ENCODE measurements at places on chromosomes 3 and 15.

DNA sequence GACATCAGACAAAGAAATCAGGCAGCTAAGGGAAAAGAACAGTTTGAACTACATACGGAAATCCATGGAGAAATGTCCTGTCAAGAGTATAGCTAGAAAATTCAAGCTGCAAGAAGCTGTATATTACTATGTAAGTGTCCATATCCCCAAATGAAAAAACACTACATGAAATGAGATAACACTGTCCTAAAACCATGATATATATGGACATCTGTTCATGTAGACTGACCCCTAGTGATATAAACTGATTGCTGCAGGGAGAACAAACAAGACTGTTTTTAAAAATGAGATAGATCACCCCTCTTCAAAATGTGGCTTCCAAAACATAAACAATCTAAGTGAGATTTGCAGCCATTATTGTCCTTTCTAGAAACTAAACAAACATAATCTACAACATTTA lies 985.6 kb downstream of the EPHA3 start:
- DNase-seq: no peak

DNA sequence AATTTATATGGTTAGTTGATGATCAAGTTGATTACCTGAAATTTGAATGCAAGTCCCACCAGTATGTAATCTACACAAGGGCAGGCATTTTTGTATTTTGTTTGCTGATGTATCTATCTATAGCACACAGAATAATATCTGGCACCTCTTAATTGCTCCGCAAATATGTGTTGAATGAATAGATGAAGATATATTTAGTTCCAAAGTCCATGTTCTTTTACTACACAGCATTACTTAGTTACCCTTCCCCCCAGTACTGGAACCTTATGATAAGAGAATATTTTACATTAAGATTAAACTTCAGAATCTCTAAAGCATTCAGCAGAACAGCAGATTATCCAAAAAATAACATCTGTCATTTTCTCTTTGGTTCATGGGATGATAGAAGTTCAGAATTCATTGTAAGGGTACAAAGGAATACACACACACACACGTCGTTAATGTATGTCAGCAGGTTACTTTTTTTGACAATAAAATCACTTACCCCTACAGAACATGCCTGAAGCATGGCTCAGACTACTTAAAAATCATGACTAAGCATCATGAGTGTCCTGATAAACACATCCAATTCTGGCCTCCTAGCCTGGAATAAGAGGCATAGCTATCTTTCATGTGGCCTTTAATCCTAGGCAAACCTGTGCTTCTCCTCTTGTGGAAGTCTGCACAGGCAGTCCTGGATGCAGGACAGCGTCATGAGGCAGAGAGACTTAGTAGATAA lies 148.9 kb upstream of the TBC1D5 start:
- no peak for DNase-seq

GRCh38 chr15:39628546-39629257 lies 47.8 kb downstream of the THBS1 start:
- DNase-seq: no peak

DNA sequence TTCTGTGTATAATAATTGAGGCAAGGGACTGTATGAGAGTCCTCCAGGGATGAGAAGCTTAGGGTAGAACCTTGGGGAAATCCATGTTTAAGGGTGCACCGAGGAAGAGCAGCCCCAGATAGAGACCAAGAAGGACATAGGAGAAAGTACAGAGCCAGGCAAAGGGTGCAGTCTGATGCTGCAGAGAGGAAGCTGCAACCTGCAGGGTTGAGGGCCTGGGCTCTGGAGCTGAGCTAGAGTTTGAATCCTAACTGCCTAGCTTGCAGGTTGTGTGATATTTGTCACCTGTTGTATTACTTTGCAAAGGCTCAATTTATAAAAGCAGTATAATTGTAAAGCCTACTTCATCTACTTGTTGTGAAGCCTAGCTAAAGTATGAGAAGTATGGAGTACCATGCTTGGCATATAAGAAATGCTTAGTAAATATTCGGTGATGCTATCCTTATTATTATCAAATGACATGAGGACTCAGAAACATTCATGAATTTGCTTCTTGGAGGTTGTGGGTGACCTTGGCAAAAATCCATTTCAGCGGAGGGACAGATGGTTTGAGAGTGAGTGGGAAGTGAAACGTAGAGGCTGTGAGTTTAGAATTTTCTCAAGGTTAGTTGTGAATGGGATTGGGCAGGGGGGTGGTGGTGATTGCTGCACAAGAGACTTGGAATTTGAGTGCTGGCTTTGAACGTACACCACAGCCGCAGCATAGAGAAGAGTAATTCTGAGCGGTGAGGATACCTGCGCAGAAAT lies 43.8 kb downstream of the PLCL2 start:
- no peak for DNase-seq

- DNase-seq: no peak
Observed at GRCh38 chr15:100334015-100334414, 7.8 kb downstream of the ADAMTS17 start.

GRCh38 chr15:98493966-98494511 lies 154.3 kb upstream of the IGF1R start:
- no peak for DNase-seq

DNA sequence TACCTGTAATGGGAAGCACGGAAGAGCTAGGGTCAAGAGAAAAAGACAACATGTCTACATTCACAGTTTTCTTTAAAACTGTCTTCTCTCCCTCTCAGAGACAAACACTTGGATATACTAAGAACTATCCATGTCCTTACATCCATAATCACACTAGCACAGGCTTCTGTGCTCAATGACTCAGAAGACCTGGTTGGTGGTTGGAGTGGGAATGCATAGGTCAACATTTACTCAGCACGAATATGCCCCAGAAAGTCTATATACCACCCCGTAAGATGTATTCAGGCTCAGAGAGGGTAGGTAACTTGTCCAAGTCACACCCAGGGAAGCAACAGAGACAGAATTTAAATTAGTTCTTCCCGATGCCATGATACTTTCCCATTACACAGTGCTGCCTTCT lies 891.1 kb downstream of the TUSC7 start:
- no peak for DNase-seq

DNA sequence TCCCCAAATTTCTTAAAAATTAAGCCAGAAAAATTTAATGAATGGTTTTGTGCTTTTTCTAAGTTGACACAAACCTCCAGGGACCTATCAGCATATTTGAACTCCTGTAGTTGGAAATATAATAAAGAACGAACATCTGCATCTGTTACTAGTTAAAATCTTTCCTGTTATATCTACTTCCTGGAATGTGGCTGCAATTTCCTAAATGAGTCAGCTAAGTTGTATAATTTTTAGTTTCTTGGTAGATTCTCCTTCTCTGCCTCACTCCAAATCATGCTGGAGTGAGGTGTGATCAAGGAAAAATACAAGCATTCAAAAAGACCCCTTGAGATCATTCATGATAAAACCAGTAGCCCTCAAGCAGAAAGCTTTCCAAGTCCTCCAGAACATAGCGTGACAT lies 106.2 kb upstream of the MCTP2 start:
- DNase-seq: no peak

GRCh38 chr3:33915796-33916546 lies 117.5 kb downstream of the PDCD6IP start:
- DNase-seq: no peak

DNA sequence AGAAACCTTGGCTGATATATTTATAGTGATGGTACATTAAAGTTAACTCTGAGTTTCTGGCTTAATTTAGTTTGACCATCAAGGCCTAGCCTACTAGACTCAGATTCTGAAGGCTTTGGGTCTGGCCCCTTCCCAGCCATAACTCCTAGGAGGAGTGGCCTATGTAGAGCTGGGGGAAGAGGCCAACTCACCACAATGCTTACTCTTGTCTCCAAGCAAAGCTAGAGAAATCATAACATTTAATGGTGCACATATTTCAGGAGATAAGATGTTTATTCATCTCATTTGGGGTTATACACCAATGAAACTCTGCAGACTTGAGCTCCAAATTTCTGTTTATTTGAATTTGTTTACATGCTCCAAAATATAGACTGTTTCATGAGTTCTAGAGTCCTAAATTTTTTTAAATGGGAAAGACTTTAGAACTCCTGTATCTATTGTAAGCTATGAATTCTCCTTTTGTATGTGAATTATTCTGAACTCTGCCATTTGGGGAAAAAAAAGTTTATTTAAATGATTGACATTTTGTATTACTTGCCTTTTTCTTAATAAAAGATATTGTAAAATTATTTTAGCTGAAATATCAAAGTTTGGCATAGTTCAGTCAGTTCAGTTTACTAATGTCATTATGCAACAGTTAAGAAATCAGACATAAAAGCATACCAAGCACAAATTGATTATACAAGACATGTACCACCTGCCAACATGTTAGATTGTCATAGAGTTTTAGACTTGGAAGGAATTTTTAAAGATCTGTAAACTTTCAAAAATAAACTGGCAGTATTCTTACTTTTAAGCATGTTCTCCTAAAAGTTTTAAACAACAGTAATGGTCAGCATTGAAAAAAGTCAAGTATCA lies 143.4 kb upstream of the NR2E3 start:
- no peak for DNase-seq

DNA sequence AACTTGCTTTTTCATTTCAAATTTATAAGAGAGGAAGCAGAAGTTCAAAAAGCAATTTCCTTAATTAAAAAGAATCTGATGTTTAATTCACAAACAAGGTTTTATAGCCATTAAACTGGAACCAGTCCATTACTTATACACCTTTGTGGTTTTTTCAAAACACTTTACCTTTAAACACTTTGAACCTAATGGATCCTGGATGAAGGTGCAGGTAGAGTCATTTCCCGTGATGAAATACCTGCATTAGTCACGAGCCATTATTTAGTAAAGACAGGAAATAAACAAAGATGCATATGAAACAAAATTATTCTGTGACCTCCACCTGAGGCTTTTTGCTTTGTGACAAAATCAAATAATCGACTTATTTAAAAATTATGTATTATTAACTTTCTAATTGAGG lies 341.7 kb upstream of the UBE2E2 start:
- no peak for DNase-seq

DNA sequence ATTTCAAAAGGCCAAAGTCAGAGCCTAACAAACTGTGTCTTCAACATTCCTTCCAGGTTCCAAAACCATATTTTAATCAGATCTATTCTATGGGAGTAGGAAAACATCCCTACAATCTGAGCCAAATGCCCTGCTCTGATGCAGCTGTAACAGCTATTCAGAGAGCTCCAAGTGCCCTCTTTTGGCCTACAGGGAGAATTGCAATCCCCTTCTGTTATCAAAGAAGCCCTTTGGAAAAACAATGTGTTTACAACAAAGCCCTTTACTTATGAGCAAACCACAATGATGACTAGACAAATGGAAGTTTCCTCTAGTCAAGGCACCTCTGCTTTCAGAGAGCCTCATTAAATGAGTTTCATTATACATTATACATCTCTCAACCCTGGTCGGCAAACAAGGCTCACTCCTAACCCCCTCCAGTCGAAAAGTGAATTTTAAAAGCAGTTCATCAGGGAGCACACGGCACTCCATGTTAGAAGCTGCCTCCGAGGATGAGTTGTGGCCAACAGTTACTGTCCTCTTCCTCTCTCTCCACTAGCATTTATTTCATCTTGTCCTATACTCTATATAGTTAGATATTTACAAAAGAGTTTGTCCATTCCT lies 42.6 kb upstream of the TMCO5A start:
- no peak for DNase-seq

DNA sequence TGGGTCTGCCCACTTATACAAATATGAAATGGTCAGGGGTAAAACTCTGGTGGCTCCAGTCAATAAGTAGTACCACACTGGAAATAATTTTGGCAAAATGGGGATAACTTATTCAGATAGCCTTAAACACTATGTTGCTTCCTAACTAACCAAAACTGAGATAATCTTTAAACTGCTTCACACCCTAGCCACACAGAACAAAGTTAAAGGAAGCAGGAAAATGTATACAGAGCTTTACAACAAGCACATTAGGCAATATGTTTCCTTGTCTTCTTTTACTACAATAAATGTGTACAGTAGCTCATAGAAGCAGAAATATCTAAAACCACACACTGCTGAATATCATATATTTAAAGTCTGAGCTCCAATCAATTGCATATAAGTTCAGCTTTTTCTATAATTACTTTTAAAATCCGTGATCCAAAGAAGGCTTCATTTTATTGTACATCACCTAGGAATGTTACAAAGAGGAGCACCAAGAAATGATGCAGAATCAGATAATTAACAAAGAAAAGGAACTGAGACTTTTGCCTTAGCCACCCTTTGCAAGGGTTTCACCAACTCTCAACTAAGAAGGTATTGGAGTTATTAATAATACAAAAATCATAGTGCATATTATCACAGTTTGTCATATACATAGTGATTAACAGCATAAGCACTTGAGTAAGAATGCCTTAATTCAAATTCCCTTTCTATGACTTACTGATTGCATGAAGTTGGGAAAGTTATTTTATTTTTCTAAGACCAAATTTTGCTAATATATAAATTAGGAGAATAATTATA lies 9.2 kb upstream of the SSR3 start:
- DNase-seq: no peak

DNA sequence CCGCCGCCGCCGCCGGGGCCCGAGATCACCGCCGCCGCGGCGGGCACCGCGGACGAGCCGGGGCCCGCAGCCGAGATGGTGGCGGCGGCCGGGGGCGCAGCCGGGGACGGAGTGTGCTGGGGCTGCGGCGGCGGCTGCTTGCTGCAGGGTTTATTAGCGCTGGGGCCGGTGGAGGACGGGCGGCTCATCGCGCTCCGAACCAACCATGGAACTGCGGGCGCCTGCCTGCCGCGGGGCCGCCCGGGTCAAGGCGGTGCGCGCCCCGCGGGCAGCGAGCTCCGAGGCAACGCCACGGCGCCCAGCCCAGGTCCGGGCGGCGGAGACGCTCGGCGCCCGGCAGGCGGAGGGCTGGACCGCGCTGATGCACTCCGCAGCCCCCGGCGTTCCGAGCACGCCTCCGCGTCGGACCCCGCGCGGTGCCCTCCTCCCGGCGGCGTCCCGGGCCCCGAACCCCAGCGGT lies 277 bp downstream of the SIAH2 start:
- no peak for DNase-seq

- no peak for DNase-seq
Observed at GRCh38 chr3:108403686-108404345, 106.6 kb downstream of the MYH15 start.

- DNase-seq: no peak
Observed at GRCh38 chr3:177679568-177680471, 482.5 kb upstream of the TBL1XR1 start.

- DNase-seq: no peak
Observed at GRCh38 chr3:56621681-56622080, 61.4 kb downstream of the TASOR start.

DNA sequence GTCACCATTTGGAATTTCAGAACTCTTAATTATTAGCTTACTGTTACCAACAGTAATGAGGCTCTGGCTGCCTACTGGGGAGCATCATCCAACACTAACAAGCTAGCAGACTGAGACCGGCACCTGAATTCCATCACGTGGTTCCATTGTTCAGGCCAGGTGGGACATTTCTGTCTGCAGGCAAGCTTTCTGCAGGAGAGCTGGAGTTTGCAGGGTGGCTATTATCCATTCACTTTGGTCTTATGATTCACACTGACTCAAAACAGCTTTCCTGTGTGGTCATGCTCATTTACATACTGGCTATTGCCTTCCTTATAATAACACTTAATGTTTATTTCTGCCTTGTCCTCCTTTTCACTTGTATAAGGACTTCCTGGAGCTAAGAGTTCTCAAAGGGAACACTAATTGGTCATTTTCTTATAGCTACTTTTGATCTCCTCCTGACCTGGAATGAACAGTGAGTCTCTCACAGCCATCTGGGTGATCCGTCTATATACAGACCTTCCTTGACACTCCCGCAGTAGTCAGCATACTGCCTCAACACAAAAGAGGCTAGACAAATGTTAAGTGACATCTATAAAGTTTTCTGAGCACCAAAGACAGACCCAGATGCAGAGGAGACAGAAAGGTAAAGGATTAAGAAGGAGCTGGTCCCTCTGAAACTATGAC lies 695.4 kb downstream of the FHIT start:
- DNase-seq: no peak

- DNase-seq: no peak
Observed at GRCh38 chr15:95196176-95196915, 965.0 kb downstream of the MCTP2 start.
